ENCODE measurements at places on chromosomes 5 and 9. TPM values are rescaled to one million over a fixed set of nuclear protein-coding genes. Genes with fewer than 3 reads are reported as not detected.

Gene ANKRD31
- 0.12 TPM for polyA plus RNA-seq

Gene CDH9
- not detected for polyA plus RNA-seq

- no peak overlapping the region for H3K27ac ChIP-seq
- H3K27me3 ChIP-seq = no peaks in the 10 kb centered on the region
- H3K36me3 ChIP-seq = no peaks in the 10 kb centered on the region
- H3K4me3 ChIP-seq = no peak overlapping the region
Measured at GRCh38 chr5:135890867-135891266, 4.8 kb downstream of the IL9 start.

DNA sequence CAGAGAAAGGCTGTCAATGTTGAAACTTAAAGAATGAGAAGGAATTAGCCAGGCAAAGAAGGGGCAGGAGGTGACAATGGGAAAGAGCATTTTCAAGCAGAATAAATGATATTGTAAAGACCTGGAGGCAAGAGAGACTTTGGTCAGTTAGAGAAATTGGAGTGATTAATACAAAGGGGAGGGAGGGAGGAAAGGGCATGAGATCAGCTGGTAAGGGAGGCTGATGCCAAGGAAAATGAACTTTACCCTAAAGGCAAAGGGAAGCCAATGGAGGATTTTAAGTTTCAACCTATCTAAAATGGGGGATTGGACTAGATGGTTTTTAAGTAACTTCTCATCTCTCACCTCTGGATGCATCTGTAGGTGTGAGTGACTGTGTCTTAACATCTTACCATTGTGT is 23.3 kb downstream of the C5 start:
- no peaks in the 10 kb centered on the region for H3K4me1 ChIP-seq
- no peaks in the 10 kb centered on the region for H3K27me3 ChIP-seq
- no peak overlapping the region for H3K4me3 ChIP-seq
- no peak overlapping the region for H3K27ac ChIP-seq
- no peak for DNase-seq

- H3K4me3 ChIP-seq = no peak overlapping the region
- DNase-seq = no peak
- H3K4me1 ChIP-seq = no peaks in the 10 kb centered on the region
- H3K27me3 ChIP-seq = no peaks in the 10 kb centered on the region
- H3K36me3 ChIP-seq = no peaks in the 10 kb centered on the region
Measured at GRCh38 chr5:51484326-51484725, 101.1 kb downstream of the ISL1 start.

Measured in pancreas (tissue), 10 donors.